ENCODE measurements at places on chromosomes 12 and 14.

DNA sequence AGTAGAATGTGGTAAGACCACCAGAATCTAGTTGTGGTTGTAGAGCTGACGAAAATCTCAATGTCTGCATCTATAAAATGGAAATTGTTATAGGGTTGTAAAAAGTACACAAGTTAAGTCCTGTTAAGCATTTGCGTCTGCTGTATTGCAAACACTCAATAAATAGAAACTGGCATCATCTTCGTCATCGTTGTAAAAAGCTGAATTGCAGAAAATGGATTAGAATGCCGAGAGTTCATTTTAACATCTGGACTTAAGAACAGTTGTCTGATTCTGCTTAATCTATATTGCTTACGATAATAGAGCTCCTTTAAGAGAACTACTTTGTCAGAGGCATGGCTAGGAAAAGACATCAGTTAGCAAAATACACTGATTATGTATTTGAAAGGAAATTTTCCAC, 33.2 kb downstream of the KCNMB4 start:
- DNase-seq = no peak

GRCh38 chr14:90831821-90832220, 15.6 kb upstream of the TTC7B start:
- no peak for DNase-seq

- no peak for DNase-seq
These were observed 21.3 kb downstream of the ACTN1 start for GRCh38 chr14:68957775-68958174.

DNA sequence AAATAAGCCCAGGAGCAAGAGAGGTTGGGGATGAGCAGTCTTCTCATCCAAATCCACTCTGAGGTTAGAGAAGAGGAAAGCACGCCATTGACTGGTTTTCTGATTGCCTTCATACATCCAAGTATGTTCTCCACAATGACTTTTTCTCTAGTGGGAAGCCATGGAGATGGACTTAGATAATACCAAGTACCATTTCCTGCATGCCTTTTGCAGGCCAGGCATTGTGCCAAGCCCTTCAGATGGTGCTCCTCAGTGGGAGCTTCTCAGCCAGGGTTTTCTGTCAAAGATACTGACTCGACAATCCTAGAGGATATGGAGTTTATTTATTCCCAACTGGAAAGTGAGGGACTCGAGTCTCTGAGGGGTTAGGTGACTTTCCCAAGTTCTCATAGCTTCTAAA, 218.0 kb downstream of the ZFP36L1 start:
- DNase-seq = no peak

DNA sequence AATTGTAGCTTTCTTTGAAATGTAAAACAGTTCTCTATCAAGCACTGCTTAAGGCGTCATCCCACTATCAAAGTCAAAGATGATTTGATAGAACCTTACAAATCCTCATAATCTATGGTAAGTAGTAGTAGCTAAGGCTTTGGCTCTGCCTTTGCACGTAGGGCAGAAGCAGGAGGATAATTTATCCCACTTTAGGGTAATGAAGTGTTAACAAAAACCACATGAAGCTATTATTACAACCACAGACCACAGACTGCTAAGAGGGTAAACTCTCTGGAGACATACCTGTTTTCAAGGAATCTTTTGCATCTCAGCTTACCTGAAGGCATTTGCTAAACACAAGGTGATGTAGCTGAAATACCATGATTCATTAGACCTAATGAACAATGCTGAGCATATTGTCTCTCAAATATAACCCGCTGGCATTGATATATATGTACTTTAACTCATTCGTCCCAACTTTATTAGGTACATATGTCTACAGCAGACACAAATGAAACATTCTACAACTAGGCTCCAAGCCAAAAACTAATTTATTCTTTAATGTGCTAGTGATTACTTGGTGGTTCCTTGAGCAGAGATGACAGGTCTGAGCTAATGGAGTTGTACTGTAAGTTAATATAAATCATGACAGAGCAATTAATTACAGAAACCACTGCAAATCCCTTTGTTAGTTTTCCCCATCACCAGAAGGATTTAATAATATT, 368.8 kb downstream of the ETNK1 start:
- peak; percentile 4 for DNase-seq

DNA sequence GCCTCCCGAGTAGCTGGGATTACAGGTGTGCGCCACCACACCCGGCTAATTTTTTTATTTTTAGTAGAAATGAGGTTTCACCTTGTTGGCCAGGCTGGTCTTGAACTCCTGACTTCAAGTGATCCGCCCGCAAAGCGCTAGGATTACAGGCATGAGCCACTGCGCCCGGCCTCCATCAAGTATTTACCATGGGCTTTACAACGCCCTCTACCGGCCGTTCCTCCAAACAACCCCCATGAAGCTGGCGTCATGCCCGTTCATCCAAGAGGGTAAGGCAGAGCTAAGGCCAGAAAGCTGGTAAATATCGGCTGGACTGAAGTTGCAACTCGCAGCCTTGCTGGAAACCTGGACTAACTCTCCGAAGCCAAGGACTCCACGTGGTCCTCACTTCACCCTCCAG, 41.6 kb downstream of the RNF34 start:
- no peak for DNase-seq

GRCh38 chr14:88798156-88798555, 5.4 kb upstream of the EML5 start:
- DNase-seq = no peak

Data from NCI-H526 treated with DMSO at 0.1 percent for 48 hours (cell line).